ENCODE measurements at places on chromosomes 7 and 10.

GRCh38 chr7:130013241-130013640, 37.9 kb downstream of the ZC3HC1 start:
- DNase-seq = no peak

- no peak for DNase-seq
Measured at GRCh38 chr10:98316661-98317060, 48.7 kb upstream of the LOXL4 start.

DNA sequence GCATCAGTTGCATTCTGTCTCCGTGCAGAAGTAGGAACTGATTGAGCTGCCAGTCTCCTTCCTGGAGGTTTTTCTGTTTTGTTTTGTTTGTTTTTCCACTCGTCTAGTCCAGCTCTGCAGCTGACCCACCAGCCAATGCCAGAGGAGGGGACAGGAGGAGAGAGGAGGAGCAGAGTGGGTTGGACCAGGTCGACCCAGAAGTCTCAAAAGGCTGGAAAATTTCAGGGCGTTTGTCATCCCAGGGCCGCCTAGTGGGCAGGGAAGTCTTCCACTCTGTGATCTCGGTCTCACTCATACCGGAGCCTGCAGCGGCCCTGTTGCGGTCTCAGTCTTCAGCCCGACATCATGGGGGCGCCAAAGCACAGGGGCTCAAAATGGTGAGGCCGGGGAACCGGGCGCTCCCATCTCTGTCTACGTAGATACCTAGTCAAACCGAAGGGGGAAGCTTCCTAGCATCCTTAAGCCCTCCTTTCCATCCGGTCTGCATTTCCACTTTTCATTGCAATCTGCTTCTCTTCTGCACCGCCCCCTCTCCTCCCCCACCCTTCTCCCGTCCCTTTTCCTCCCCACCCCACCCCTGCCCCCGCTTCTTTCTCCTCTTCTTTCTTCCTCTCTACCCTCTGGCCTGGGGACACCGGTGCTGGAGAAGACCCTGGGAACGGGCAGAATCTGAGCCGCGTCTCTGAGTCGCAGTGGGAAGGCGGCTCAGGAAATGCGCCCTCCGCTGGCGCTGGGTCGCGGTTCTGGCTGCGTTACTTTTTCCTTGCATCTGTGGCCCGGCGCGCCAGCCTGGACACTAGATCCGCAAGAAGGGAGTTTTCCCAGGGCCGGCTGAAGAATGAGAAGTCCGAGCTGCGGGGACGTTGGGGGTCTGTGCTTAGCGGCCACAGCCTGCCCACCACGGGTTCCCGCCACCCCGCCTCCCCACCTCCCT, 16.2 kb upstream of the PAX2 start:
- DNase-seq = no peak

- DNase-seq = no peak
Measured at GRCh38 chr10:79148452-79149344, 79.9 kb downstream of the ZMIZ1 start.

DNA sequence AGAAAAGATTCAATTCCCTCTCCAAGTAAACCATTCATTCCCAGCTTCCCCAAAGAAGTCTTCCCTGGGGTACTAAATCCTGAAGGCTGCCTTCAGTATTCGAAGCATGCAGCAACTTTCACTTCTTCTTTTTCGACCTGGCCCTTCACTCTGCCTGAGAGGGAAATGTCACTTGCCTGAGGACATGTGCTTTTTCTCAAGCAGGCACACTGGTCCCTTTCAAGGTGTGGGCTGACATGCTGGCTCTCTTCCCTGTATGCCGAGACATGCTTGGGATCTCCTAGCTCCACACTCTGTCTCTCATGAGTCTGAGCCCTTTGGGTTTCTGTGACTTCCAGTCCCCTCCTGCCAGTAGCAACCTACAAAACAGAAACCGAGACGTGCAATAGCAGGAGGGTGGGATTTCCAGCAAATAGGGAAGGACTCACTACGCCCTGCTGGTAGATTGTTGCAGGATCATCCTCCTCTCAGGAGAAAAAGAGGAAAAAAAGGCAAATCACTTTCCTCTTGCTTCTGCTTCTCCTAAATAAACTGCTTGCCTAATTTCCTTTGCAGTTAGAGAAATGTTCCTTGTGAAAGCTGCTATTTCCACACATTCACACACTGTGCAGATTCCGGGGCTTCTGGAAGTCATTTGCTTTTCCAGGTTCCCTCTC, 33.5 kb downstream of the FIGNL1 start:
- no peak for DNase-seq

GRCh38 chr7:135683609-135684008, 21.3 kb downstream of the STMP1 start:
- DNase-seq = no peak

DNA sequence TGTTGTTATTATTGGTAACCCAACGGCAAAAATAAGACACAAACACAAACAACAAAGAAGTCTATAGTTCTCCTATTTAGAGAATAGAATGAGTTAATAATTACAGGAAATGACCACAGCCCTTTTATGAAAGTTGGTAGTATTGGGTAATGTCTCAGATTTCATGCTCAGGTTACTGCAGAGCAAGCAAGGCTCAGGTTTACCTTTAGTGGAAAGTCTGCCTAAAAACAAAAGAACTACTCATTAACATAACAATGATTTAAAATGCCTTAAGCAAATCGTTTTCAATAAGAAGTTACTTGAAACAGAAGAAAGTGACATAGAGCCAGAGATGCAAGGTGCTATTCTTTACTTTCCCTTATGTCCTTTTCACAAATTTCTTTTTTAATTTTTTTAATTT, 441.2 kb downstream of the PLXDC2 start:
- DNase-seq = no peak

DNA sequence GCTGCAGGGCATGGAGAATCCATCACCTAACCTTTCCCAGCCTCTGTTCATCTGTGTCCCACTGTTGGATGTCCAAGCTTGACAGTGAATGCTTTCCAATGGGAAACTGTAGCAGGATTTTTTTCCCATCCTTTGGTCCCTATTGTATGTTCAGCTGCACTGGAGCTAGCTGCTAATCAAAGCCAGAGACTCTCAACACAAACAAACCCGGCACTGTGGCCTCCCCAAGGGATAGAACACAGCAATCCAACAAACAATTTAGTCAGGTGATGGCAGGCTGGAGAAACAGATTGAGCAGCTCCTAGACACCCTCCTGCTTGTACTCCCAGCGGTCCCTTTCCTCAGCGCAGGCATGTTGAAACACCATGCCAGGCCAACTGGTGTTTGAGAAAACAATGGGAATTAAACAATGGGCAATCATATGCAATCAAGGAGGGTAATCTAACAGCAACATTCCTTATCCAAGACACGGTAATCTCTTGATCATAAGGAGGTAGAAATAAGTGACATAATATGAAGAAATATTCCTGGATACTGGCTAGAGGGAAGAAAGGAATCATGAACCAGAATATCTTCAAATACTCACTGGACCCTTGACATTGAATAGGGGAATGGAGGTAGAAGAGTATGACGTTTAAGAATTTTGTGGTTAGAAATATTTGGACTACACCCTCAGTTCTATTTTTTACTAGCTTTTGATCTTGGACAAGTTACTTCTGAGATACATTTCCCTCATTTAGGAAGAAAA, 15.0 kb downstream of the PTN start:
- DNase-seq = no peak

- no peak for DNase-seq
Measured at GRCh38 chr7:37445790-37446189, 2.9 kb downstream of the ELMO1 start.

DNA sequence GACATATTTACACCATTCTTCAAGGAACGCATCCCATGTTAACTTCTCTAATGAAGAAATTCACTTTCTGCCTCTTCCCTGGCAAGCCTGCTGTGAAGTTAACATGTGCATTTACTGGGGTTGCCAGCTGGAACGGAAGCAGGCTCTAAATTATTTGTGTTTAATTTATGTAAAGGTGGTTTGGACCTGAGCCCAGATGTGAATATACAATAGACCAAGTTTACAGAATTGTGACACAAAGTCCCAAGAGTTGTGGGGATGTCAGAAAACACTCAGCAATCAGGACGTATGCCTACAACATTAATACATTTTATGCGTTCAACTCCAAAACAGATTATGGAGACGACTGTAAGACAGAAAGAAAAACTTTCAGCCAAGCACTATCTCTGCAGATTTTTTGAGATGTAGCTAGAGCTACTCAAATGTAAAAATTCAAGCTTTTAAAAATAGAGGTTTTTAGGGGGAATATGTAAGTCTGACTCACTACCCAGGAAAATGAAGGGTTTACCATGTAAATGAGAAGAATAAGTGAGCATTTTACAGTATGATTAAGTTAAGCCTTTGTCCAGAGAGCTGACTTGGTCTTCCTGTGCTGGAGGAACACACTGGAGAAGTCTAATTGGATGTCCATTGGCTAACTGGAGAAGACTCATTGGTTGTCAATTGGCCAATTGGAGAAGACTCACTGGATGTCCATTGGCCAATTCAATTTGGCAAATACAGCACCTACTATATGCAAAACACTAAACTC, 19.5 kb downstream of the NRP1 start:
- no peak for DNase-seq

All from right forelimb (tissue), 1 donor.